Activated CD4-positive, alpha-beta T cell treated with anti-CD3 and anti-CD28 coated beads, Interleukin-2, amount 50 U/mL, for 4 hours (primary cell): ENCODE measurements at places on chromosomes 11 and 22.

GRCh38 chr11:9180784-9181183 lies 84.4 kb downstream of the DENND5A start:
- no peak for DNase-seq

- DNase-seq, result no peak
Observed at GRCh38 chr22:49693848-49694247, 133.8 kb downstream of the BRD1 start.

GRCh38 chr11:72123117-72123653 lies 10.7 kb upstream of the ANAPC15 start:
- no peak for DNase-seq

- no peak for DNase-seq
Observed at GRCh38 chr11:126048197-126048596, 14.5 kb downstream of the CDON start.

GRCh38 chr11:118082880-118083552 lies 3.7 kb downstream of the SMIM35 start:
- no peak for DNase-seq

DNA sequence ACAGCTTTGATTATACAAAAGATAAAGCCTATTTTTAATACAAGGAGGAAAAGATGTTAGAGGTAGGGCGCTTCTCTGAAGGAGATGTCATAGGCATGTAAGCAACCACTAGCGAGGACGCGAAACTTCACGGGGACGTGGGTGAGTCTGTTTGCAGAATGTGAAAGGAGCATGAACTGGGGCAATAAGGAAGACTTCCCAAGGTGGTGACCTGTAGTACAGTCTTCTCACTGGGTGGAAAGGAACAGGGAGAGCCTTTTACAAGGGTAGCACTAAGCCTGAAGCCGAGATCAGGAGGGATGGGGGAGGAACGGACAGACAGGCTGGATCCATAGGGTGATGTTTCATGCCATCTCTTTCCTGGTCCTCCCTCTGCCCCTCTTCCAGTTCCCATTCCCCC lies 10.0 kb upstream of the MICAL2 start:
- no peak for DNase-seq

DNA sequence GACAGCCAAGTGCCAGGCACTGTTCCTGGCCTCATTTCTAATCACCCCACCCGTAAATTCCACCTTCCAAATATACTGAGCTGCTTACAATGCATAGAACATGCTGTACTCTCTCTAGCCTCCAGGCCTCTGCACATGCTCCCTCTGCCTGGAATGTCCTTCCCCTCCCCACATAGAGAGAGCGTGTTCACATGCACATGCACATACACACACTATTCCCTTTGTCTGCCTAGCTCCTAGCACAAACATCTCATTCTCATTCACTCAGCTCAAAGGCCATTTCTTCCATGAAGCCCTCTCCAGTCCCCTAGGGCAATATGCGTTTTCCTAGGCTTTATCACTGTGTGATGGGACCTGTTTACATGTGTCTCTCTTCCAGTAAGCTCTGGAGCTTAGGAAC lies 144.6 kb downstream of the WT1 start:
- DNase-seq, result no peak

DNA sequence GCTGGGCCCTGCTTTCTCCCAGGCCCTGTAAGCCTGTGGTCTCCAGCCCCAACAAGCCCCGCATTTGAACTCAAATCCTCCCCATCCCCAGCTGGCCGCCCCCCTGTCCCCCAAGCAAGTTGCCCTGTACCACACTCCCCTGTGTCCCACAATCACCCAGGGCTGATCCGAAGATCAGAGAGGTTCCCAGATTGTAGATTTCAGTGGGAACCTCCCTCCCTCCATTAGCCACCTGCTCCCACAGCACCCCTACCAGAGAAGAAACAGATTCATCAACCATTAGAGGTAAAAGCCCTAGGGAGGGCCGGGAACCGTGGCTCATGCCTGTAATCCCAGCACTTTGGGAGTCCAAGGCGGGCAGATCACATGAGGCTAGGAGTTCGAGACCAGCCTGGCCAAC lies 107.5 kb downstream of the FEZ1 start:
- DNase-seq, result no peak

GRCh38 chr11:6627762-6628241 lies 8.6 kb upstream of the TPP1 start:
- no peak for DNase-seq

DNA sequence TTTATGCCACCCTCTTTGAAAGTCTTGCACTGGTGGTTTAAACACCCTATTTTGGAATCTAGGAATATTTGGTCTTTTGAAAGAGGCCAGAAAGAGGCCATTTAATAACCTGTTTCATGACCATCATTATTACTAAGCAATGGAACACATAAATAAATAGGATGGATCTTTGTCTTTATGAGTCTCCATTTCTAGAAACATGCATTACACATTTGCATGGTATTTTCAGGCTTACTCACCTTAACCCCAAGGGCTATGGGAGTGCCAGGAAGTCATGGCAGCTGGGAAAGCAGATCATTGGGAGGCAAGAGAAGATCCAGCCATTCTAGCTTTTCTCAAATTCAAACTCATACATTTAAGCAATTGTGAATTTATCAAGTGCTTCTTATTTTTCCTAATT lies 185.8 kb upstream of the POU2AF2 start:
- DNase-seq, result no peak

GRCh38 chr11:83438438-83438837 lies 152.3 kb upstream of the CCDC90B start:
- no peak for DNase-seq

DNA sequence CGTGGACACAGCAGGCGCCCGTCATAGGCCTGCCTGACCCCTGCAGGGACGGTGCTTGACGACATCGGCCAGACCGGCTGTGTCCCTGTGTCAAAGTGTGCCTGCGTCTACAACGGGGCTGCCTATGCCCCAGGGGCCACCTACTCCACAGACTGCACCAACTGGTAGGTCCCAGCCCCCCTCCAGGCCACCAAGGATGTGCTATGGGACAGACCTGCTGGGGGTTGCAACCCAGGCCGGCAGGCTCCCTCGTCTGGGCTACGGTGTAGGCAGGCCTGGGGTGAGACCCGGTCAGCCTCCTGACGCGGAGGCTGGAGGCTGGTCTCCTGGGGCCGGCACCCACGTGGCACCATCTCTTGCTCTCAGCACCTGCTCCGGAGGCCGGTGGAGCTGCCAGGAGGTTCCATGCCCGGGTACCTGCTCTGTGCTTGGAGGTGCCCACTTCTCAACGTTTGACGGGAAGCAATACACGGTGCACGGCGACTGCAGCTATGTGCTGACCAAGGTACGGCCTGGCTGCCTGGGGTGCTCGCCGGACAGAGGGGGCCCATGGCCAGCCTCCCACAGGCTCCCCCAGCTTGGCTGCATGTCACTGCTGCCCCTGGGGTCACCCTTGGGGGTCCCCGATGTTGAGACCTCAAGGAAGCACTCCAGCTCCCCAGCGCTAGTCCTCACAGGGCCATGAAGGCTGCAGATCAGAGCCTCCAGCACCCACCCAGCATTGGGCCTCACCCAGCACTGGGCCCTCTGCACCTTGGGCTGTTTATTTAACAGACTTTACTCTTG lies 7.7 kb downstream of the MUC5AC start:
- no peak for DNase-seq

DNA sequence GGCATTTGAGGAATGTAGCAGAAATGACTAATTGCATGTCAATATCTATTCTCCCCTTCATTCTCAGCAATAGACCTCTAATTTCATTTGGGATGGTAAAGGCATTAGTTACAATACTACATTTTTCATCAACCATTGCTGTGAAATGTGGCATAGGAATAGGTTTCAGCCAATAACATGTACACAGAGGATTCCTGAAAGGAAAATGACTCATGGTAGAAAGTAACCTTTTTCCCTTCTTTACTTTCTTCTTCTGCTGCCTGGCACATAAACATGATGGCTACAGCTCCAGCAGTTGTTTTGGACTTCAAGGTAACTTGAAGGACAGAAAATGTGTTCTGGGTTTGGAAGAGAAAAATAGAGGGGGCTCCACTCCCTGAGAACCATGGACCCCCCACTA lies 231.8 kb upstream of the CTSC start:
- DNase-seq, result no peak

DNA sequence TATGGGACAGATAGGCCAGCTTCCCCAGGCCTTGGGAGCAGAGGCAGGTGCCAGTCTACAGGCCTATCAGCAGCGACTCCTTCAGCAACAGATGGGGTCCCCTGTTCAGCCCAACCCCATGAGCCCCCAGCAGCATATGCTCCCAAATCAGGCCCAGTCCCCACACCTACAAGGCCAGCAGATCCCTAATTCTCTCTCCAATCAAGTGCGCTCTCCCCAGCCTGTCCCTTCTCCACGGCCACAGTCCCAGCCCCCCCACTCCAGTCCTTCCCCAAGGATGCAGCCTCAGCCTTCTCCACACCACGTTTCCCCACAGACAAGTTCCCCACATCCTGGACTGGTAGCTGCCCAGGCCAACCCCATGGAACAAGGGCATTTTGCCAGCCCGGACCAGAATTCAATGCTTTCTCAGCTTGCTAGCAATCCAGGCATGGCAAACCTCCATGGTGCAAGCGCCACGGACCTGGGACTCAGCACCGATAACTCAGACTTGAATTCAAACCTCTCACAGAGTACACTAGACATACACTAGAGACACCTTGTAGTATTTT lies 26.6 kb upstream of the L3MBTL2 start:
- no peak for DNase-seq

- DNase-seq, result no peak
Observed at GRCh38 chr11:35337136-35337913, 82.0 kb downstream of the SLC1A2 start.

DNA sequence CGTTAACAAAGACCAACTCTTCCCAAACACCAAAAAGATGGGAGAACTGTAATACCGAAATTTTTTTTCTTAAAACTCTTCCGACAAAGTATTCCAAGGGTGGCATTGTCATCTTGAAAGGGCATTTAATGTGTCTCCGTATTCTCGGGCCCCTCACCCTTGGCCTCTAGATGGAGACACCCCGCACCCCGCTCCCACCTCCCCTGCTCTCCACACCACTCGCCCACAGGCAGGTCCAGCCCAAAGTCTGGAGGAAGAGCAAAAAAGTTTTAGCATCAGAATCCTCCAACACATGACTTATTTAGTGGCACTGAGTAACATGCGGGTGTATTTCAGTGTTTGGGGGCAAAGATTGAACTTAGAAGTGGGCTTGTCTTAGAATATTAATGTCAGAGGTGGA lies 20.7 kb downstream of the SPATA19 start:
- DNase-seq, result no peak

DNA sequence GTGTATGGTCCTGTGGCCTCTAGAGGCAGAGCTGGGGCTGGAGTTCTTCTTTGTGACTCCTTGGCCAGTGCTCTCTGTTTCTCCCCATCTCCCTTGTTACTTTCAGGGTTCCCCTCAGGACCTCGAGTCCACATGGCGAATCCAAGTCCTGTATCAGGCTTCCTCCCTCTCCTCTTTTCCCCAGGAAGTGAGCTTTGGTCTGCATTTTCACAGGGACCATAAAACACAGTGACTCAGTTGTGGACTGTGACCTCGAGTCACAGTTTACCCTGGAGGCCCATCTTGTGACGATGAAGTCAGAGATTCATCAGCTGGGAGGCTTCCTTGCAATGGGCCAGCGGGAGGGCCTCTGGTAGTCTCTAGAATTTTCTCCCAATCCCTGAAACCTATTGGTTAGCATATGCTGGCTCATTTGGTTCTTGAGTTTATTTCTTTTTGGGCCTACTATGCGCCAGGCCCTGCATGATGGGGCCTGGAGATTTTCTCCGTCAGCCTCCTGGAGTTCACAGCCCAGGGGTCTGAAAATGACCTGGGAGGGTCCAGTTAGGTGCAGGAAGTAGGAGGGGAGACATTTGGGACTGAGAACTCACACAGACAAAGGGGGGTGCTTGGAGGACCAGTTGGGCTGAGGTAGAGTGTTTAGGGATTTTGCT lies 100.8 kb downstream of the KIAA1671 start:
- no peak for DNase-seq

DNA sequence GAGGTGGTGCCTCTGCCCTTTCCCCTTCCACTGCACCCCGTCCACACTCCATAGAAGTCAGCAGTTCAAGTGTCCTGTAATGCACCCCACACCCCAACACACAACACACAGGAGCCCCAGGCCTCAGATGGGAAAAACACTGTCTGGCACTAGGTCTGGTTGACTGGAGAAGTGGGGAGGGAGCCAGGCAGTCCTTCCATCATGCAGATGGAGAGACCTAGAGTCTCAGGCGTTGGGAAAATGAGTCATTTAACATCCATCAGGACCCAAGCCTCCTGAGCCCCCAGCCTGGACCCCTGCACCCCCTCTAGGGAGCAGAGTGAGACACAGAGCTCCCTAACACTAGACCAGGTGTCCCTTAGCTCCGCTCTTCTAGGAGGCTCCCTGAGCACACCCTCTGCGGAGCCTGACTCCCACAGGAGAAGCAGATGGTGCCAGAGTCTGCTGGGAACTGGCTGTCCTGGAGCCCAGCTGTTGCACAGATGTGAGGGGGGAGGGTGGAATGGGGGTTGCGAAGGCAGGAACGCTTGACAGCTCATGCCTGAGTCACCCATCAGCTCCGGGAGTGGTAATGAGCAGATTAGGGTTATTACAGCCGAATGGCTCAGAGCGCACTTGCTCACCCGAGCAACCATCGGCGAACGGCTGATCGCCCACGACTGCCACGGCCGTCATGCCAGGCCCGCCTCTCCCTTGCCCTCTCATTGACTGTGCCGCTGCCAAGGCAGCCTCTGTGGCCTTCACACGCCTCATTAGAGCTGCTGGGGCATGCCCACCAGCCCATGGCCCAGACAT lies 22.1 kb upstream of the SYT7 start:
- DNase-seq, result no peak

GRCh38 chr11:102546923-102547471 lies 16.4 kb upstream of the MMP7 start:
- no peak for DNase-seq

GRCh38 chr11:46743693-46744339 lies 24.8 kb downstream of the F2 start:
- no peak for DNase-seq

DNA sequence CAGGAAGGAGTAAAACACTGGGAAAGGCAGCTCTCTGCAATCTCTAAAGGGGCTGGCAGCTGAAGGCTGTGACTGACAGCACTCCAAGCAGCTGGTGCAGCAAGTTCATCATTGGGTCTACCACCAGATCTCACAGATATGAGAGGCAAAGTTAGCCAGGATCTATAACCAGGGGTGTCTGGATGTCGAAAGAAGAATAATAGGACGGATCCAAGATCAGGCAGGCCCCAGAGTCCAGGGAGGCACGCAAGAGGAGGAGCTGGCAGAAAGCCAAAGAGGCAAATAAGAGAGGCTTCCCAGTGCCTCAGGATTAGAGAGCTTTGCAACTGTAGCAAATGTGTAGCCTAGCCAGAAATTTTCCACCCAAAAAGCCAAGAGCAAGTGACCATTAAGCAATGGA lies 77.1 kb downstream of the RBMXL2 start:
- DNase-seq, result no peak
